Fibroblast of skin of left quadriceps (primary cell): ENCODE measurements at places on chromosomes 5 and 9.

GRCh38 chr9:82726424-82727276 is 336.3 kb downstream of the RASEF start:
- DNase-seq, result no peak

DNA sequence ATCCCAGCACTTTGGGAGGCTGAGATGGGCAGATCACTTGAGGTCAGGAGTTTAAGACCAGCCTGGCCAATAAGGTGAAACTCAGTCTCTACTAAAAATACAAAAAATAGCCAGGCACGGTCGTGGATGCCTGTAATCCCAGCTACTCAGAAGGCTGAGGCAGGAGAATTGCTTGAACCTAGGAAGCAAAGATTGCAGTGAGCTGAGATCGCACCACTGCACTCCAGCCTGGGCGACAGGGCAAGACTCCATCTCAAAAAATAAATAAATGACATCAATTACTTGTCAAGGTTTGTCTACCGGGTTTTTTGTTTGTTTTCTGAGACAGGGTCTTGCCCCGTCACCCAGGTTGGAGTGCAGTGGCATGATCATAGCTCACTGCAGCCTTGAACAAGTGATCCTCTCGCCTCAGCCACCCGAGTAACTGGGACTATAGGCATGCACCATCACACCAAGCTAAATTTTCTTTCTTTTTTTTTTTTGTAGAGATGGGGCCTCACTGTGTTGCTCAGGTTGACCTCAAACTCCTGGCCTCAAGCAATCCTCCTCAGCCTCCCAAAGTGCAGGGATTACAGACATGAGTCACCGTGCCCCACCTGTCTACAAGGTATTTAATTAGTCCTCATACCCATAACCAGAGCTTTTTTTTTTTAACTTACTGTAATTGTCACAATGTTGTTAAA is 64.9 kb downstream of the SUSD1 start:
- no peak for DNase-seq

DNA sequence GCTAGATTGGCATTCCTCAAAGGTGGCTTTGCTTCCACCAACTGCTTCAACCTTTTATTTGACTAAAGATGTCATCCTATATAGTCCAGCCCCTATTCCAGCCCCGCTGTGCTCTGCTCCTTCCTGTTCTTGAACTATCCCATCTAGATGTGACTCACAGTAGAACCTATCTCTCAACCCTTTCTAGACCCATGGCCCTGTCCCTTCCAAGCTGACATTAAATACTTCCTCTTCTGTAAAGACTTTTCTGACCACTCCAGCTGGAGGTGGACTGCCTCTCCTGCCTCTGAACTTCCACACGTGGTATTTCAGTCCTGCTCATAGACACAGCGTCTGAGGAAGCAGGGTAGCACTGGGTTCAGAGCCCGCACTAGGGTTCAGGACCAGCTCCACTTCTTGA is 32.4 kb downstream of the OSTF1 start:
- DNase-seq, result no peak

DNA sequence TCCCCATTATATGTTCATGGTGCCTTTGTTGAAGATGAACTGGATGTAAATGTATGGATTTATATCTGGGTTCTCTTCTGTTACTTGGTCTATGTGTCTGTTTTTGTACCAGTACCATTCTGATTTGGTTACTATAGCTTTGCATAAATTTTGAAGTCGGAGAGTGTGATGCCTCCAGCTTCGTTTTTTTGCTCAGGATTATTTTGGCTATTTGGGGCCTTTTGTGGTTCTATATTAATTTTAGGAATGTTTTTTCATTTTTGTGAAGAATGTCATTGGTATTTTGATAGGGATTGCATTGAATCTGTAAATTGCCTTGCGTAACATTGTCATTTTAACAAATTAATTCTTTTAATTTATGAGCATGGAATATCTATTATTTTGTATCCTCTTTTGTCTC is 36.6 kb upstream of the ZNF366 start:
- DNase-seq, result no peak

DNA sequence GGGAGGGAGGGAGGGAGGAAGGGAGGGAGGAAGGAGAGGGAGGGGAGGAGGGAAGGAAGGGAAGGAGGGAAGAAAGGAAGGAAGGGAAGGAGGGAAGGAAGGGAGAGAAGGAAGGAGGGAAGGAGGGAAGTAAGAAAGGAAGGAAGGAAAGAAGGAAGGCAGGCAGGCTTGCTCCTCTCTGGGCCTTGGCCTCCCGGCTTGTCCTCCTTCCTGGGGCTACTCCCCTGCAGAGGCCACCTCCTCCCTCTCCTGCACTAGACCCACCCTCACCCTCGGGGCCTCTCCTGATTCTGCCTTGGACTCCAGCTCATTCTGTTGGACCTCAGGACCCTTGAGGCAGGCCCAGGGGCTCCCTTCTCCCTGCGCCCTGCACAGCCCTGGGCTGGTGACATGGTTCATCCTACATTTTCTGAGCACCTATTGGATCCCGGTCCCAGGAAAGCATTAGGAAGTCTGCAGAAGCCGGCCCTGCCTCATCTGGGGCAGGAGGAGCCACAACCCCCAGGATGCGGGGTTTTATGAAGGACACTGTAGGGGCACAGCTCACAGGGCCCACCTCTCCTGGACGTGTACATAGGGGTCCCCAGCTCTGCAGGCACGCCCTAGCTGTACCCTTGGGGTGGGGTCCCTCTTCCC is 23.0 kb downstream of the LHX3 start:
- DNase-seq, result no peak

GRCh38 chr9:95305770-95306492 is 11.6 kb downstream of the FANCC start:
- peak; percentile 17 for DNase-seq

GRCh38 chr9:107422189-107423185 is 67.1 kb downstream of the KLF4 start:
- peak; percentile 53 for DNase-seq

GRCh38 chr5:108615216-108615615 is 132.5 kb upstream of the FER start:
- DNase-seq, result peak; percentile 25
